ENCODE measurements at places on chromosomes 2 and 18.

DNA sequence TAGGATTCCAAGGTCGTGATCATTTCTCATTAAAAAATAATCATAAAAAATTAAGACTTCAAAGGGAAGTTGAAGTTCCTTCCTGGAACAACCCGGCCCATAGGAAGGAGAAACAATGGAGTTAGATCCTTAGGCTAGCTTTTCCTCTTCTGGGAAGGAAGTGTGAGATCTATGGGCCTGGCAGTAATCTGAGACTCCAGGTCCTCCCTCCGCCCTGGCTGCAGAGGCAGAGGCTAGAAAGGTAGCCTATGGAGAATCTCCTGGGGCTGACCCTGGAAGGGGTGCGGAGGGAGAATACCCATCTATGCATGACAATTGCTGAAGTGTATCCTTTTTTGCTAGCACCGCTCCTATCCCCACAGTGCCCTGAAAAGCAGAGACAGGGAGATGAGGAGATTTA, 37.9 kb downstream of the TRIB2 start:
- DNase-seq, result no peak

GRCh38 chr2:232568161-232568560, 17.7 kb downstream of the EIF4E2 start:
- no peak for DNase-seq

DNA sequence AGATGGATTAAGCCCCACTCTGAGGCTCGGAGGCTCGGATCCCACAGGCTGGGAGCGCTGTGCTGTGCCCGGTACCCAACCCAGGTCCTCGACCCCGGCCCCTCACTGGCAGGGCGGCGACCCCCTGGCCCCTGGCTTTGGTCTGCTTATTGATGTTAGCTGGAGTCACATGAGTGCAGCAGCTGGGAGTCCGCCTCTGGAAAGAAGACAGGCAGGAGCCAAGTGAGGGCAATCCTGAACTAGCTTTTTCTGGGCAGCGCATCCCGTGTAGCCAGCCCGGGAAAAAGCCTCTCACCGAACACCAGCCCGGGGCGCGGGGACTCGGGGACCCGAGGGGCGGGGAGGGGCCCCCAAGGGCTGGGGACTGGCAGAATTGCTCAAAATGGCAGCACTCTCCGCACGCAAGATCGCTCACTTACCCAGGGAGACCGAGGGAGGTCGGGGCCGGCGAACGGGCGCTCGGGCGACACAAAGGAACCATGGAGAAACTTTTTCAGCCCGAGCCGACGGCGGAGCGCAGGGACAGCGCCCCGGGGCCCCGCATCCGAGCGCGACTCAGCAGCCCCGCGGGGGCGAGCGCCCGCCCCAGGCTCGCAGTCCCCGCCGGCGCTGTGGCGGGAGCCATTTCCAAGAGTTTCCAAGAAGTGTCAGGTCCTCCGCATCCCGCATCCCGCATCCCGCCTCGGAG, 567 bp downstream of the TMEM200C start:
- no peak for DNase-seq

DNA sequence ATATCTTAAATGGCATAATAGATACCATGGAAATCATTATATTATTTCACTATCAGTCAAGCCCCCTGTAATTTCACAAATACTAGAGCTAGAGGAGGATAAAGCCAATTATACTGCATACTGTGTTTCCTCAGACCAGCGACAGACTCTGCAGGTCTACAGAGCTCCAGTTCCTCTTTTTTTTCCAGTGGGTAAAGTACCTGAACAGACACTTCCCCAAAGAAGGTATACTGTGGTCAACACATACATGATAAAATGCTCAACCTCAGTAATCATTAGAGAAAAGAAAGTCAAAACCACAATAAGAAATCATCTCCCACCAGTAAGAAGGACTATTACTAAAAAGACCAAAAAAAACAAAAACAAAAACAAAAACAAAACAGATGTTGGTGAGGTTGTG, 44.6 kb downstream of the SCN7A start:
- no peak for DNase-seq

DNA sequence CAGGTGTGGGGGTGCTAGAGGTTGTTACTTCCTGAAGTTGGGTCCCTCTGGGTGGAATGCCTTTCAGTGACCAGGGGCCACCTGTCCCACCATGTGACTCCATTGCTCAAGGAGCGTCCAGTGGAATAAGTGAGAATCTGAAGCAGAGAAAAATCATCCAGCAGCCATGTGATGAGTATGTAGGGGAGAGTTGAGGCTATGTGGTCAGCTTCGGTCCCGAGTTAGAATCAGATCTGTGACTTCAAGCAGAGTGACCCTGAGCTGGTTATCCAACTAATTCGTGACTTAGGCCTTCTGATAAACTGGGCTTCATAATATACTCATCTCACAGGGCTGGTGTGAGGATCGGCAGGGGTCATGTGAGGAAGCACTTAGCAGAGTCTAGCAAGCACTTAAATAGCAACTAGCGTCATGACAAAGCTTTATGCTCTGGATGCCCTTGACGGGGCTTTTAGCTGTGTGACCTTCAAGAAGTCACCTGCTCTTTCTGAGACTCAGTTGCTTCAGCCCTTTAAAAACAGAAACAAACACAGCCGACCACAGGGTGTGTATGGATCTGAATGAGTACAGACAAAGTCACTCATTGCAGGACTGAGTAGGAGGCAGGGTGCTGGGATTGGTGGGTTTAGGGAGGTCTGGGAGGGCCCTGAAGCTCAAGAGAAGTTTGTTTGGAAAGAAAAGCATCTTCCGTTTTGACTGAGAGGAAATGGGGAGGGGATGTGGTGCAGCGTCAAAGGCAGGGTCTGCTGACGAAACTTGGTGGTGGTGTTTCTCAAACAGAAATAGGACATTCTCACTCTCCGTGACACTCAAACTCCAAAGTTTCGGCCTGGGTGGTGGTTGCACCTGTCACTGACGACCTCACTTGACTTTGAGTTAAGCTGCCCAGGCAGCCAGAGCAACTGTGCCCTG, 264.0 kb upstream of the CXCR4 start:
- DNase-seq, result peak; percentile 16

- no peak for DNase-seq
Observed at GRCh38 chr2:134934641-134935040, 16.0 kb downstream of the CCNT2 start.

DNA sequence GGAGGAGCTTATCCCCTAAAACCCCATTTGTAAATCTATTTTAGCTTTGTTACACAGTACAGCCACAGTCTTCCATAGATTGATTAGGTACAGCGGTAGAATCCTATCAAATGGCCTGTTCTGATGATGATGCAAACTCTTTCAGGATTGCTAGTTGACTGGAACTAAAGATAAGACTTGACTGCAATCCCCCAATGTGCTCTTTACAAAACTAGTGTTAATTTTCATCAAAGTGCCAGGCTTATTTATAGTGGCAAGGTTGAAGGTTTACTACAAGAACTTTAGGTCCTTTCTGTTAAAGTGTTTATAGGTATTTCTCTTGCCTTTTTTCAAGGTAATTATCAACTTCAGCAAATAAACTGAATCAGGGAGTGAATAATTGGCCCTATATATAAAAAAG, 9.0 kb upstream of the OTX1 start:
- DNase-seq, result no peak

DNA sequence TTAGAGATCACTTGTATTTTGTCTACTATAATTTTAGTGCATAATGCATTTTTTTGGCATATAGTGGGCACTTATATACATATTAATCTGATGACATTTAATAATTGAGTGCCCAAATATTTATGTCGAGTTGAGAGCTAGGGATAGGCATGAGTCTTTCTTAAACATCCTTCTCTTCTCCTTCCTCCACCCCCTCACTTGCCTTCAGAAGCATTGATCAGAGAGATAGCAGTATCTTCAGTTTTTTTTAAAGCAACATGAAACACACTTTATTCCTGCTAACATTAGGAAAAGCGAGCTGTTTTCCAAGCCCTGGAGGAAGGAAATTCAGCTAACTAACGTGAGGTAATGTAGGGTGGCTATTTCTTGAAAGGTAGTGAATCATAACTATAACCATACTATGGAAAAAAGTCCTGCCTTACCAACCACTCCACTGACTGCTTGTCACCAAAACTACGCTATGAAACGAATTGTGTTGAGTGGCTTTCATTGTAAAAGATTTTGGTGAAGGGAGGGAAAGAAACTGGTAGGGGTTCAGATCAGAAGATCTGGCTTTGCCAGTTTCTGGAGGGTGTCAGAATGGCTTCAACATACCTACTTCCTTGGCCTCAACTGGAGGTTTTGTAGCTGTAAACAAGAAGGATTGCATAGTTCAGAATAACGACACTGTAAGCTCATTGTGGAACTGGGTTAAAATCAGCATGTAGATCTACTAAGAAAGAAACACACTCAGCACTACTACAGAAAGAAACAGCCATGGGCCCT, 2.3 kb upstream of the ITGA4 start:
- DNase-seq, result no peak

GRCh38 chr18:48676756-48677368, 138.0 kb downstream of the CTIF start:
- peak; percentile 13 for DNase-seq
